Effector memory CD8-positive, alpha-beta T cell (primary cell): ENCODE measurements at places on chromosomes 16 and 17.

DNA sequence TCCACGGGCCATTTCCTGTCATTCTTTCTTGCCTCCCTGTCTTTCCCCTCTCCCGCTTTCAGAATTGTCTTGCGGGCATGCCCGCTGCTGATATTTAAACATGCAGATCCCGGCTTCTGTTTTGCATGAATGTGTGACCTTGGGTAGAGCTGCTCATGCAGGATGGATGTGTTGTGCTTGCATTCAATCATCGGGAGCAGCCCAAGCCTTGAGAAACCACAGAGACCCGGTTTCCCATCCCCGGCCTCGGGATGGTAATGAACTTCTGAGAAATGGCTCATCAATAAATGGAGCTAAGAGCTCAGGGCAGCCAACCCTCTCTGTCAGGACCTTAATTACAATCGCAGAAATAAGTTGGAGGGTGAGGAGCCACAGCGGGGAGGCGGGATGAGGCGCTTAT is 303.7 kb upstream of the TNRC6C start:
- DNase-seq: no peak

- no peak for DNase-seq
Measured at GRCh38 chr17:2681650-2682049, 29.9 kb downstream of the CLUH start.

DNA sequence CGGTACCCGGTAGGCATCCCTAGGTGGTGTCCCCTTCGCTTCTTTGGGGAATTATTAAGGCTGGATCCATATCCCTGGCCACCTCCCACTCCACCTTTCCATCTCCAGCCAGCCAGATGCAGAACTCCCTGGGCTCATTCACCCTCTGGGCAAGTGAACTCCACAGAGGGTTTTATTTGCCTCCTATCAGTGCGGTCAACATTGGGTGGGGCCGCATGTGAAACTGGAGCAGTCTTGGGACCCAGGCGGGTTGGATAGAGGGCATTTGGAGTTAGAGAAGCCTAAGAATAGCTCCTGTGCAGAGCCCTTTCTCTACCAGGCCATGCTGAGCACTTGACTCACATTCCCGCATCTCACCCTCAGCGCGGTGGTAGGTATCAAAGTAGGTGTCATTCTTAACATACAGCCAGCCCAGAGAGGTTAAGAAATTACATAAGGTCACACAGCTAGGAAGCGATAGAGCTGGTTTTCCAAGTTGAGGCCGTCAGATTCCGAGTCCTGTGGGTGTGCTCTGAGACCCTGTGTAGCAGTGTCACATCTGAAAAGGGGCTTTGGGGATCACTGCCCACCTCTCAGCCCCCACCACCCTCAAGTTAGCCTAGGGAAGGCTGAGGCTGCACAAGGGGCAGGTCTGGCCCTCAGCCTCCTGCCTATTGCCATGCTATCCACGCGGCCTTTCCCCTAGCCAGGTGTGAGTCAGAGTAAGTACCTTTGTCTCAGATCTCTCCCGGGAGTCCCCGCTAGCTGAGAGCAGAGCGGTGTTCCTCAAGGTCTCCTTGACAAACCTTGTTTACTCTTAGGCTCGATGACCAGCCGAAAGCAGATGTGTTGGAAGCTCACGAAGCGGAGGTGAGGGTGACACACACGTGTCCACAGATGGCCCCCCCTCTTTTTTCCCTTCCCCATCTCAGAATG is 26.9 kb upstream of the LGALS9 start:
- DNase-seq: no peak

DNA sequence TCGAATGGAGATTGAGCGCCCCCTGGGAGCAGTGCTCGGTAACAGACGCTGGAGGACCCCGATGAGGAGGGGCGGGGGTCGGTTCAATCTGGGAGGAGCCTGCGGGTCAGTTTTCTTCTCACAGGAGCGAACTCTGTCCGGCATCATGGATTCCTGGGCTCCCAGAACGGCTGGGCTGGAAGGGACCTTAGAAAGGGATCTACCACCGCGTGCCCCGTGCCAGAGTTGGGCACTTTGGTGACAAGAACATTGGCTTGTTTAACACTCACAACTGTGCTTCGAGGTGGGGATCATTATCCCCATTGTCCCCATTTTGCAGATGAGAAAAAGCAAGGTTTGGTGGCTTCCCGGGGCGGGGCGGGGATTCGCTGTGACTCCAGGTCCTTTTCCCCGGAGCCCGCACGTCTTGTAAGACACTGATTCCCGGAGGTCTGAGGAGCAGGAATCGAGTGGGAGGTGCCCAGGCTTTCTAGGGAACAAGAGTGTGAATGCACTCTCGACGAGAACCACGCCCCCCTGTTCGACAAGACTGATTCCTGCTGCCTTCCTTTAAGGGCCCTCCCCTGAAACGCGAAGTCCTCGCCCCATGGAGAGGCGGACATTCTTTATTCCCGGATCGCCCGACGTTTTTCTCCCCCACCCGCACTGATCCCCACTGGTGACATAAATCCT is 1.5 kb upstream of the FBXL19 start:
- DNase-seq: peak; percentile 89

DNA sequence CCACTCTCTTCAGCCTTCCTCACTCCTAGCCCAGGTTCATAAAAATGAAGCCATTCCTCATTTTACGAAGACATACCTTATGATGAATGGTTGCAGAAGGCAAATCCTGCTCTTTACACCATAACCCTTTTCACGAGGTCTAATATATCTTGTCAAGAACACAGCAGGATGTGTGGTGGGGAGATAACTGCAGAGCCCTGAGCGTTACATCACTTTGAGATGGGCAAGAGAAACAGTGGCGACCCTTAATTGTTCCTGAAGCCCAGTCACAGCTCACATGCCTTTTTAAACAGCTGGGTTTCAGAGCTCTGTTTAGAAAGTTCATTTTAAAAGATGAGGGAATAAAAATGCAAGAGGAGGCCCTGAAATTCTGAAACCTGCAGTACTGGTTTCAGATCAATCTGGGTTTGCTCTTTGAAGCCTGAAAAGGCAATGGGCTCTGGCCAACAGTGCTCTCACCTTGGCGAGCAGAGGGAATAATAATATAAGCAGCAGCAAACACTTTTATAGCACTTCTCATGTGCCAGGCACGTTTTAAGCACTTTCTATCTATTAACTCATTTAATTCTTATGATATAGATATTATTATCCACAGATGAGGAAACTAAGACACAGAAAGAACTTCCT is 2.9 kb downstream of the FAM117A start:
- no peak for DNase-seq

DNA sequence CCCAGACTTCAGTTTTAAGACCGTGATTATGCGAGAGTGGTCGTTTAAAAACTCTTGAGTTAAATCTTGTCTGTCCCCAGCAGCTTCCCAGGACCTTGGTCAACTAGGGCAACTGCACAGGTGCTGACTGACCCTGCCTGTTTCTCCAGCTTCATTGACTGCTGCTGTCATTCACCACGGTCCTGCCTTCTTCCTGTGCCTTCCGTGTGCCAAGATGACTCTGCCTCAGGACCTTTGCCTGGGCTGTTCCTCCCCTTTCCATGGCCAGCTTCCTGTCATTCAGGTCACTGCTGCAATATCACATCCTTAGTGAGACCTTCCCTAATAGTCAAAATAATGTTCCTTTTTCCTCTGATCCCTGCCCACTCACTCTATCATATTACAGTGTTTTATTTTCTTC is 3.9 kb downstream of the KIAA0513 start:
- no peak for DNase-seq

- DNase-seq: peak; percentile 67
Measured at GRCh38 chr17:40516581-40517285, 15.3 kb upstream of the TNS4 start.

GRCh38 chr16:70592106-70592571 is 54.2 kb upstream of the IL34 start:
- no peak for DNase-seq

DNA sequence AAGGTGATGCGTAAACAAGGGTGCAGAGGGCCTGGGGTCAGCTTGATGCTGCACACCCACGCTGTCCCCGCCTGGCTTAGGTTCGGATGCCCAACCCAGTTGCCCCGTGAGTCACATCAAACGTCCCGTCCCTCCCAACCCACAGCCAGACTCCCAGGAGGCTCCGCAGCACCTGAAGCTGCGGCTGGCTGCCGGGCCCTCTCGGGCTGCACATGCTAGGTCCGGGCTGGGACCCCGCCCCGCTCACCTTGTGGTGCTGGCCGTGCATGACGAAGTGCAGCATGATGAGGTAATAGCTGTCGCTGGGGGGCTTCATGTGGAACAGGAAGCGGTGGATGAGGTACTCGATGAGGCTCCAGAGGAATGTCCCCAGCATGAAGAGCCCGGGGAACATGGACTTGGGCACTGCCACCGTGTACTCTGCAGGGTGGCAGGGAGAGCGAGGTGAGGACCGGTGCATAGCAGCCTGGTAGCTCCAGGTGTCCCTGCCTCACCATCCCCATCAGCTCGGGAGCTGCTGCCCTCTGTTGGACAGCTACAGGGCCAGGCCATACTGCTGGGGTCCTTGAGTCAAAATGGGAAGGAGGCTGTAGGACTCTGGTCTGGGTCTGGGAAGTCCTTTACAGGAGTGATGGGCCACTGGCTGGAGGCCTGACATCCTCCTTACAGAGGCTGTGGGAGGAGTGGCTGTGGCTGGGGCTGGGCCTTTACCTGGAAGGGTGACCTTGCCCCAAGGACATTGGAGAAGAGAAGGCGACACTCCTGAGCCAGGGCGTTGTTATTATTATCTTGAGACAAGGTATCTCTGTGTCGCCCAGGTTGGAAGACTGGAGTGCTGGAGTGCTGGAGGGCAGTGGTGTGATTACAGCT is 18.3 kb upstream of the MLKL start:
- DNase-seq: no peak

DNA sequence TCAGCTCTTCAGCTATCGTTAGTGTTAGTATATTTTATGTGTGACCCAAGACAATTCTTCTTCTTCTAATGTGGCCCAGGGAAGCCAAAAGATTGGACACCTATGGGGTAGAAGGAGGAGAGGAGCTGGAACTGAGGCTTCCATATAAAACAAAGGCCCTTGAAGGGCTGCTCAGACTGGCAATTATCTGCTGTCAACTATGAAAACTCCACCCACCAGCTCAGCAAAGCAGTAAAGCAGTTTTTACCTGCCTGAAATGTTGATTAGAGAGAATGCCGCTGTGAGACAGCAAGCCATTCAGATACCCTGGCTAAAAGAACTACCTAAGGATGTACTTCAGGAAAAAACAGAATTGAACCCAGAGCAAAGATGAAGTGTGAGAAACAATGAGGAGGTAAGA is 45.9 kb upstream of the GNAO1 start:
- DNase-seq: no peak

DNA sequence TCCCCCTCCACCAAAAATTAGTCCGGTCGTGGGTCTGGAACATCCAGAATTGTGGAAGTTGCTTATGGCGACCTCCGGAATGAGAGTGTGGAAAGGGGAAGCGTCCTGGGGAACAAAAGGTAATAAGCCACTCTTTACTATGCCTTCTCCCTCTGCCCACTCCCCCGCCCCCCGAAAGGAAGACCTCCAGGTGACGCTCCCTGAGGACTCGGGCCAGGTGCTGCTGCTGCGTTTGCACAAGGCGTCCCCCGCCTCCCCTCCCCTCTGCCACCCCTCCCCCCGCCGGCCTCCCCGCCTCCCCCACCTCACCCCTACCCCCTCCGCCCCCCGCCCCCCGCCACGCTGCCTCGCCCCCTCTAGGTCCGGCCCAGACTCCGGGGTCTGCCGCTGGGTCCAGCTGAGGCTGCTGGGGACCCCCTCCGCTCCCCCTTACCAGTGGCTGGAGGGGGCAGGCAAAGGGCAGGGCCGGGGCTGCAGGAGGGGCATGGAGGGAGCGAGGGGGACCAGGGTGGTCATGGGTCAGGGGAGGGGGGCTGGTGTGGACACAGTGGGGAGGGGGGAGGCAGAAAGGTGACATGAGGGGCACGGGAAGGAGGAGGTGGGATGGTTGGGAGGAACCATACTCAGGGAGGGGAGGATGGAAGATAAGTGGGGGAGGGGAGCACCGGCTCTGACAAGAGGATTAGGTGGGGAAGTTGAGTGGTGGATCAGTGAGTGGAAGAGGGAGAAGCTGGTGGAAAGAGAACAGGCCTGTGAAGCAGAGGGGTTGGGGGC is 23.6 kb downstream of the ALOX12B start:
- DNase-seq: no peak

DNA sequence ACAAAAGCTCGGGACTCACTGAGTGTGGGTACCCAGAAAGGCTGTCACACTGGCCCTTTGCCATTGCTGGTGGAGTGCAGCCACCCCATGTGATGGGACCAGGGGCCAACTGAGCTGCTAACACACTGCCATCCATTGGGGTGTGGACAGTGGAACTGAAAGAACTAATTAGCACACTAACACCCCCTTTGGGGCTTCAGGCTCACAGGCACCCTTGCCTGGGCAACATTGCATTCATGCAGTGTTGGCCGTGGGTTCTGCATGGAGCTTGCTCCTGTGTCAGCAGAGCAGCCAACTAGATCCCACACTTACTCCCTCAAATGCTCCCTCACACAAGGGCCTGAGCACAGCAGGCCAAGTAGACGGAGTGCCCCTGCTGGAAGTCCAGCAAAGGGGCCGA is 476.0 kb upstream of the ASIC2 start:
- DNase-seq: no peak

DNA sequence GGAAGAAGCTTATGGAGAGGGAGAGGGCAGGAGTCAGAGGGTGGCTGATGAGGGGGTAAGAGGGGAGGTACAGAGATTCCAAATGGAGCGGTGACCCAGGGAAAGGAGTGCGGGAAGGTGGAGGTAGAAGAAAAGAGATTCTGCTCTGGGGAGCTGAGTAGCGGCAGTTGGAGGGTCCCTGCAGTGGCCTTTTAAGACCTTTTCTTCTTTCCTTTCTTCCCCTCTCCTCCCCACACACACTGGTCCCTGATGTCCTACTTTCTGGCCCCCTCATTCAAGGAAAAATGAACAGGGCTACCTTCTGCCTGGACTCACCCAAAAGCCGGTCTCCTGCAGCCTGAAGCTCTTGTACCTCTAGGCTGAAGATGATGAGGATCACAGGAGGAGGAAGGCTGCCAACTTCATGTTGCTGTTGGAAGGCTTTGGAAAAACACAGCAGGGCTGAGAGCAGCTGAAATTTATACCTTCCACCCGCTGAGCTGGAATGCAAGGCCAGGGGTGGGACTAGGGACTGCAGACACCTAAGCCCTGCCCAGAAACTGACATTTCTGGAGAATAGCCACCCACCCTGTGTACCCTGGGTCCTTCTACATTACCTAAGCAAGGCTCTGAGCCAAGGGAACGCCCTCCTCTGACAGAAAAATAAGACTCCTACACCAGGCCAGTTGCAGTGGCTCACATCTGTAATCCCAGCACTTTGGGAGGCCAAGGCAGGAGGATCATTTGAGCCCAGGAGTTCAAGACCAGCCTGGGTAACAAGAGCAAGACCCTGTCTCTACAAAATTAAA is 9.4 kb upstream of the HEATR6 start:
- DNase-seq: no peak

- no peak for DNase-seq
Measured at GRCh38 chr17:67315865-67316264, 50.5 kb downstream of the PSMD12 start.
